ENCODE measurements at places on chromosomes 16 and 17.

DNA sequence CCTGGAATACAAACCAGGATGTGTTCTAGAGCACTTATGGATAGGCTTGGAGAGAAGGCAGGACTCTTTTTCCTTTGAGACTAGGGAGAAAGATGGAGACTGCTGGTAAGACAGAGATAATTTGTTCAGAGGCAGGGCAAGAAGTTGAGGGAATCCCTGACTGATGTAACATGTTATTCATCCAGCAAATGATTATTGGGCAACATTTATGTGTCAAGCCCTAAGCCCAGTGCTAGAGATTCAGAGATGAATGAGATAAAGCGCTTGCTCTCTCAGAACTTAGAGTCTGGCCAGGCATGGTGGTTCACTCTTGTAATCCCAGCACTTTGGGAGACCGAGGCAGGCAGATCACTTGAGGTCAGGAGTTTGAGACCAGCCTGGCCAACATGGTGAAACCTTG, 47.8 kb upstream of the NUFIP2 start:
- DNase-seq = no peak

DNA sequence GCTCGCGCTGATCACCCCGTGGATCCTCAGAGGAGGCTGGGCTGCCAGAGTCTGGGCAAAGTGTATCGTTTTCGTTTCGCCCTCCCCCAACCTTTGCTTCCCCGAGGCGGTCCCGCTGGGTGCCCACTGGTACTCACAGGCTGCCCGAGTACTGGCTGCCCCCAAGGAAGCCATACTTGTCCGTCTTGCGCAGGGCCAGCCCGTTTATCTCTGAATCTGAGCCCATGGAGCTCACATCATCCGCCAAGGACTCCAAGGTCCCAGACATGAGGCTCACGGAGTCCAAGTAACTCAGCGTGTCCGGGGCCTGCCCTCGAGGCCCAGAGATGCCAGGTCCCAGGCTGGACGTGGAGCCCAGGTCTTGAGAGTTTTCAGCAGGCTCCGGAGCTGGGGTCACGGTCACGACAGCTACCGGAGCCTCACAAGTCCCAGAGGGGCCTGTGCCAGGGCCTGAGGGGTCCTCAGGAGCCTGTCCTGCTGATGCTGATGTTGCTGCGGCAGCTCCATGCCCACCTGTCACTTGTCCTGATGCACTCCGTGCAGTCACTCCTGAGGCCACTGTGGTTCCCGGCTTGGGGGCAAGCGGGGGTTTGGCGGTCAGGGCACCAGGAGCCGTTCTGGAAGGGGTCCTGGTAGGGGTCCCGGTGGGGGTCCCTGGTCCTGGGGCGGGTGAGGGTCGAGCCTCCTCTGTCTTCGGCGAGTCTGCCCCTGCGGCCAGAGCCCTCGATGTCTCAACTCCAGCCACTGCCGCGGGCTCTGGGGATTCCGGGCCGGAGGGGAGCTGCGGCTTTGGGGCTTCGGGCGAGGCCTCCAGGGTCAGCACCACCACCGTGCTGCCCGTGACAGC, 980 bp downstream of the TBC1D10B start:
- no peak for DNase-seq

DNA sequence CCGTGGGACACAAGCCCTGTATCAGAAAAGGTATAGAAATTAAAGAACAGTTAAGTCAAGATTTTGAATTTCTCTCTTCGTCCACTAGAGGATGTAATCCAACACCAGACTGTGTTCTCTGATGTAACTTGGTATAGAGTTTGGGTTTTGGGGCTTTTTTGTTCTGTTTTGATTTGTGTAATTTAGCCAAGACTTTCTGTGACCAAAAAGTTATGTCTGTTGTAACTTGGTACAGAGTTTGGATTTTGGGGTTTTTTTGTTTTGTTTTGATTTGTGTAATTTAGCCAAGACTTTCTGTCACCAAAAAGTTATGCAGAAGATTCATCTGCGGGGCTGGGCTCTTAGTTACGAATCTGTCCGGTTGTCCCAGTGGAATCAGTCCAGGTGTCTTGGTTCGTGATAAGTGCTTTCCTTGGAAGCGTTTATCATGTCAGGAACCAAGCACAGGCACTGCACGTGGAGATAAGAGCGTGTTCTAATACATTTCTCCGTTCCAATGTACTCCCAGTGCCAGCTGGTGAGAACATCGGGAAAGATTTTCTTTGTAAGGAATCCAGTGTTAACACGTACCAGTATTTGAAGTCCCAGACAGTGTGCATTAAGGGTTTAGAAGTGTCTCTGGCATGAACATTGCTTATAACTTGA, 44.1 kb upstream of the SEC14L1 start:
- peak; percentile 27 for DNase-seq

GRCh38 chr16:23896832-23897821, 61.3 kb downstream of the PRKCB start:
- no peak for DNase-seq

DNA sequence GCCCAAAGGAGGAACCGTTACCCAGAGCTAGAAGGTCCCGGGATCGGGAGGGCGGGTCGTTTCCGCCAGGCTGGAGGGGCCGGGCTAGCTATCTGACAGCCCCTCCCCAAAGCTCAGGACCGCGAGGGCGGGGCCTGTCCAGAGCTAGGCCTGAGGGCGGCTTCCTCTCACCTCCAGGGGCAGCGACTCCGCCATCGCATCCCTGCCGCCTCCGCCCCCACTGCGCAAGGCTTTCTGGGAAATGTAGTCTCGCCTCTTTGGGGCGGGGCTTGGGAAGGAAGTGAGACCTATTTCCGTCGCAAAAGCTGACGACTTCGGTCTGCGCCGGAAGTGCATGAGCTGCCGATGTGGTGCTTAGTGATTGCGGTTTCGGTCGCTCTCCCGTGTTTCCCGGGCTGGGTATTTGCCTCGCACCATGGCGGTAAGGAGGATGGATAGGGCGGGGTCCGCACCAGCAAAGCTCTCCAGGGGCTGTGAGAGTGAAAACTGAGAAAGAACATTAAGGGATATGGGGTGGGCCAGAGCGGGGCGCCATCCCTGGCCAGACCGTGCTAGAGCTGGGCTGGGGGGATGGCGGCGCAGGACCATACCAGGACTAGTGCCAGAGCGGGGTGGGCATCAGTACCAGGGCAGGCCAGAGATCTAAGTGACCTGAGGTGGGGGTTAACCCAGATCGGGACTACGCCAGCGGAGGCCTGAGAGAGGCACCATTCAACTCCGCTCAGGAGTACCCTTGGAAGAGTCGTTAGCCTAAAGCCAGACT, at the start of gene TMEM208:
TMEM208 (plus strand) TSS at position 327 of the 763 bp plus-strand sequence; CDS start at position 416, 89 bp downstream.
- peak; percentile 98 for DNase-seq

GRCh38 chr16:76857402-76857801, 333.6 kb upstream of the MON1B start:
- no peak for DNase-seq

DNA sequence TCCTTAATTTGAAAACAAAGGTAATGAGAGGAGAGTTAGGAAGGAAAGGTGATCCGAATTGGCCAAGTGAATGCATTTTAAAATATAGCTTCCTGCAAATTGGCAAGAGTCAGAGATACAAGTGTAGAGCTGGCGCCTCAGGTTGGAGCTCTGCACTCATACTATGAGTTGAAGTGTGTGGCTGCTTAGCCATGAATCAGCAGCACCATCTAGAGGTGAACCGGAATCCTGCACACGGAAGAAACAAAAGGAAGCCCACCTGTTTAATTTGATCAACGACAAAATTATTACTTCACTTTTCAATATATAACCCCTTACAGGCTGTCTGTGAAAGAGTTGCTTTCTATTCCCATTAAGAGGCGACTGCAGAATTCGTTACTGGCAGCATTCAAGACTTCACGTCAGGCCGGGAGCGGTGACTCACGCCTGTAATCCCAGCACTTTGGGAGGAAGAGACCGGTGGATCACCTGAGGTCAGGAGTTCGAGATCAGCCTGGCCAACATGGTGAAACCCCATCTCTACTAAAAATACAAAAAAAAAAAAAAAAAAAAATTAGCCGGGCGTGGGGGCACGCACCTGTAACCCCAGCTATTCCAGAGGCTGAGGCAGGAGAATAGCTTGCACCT, 1253.7 kb upstream of the CDH8 start:
- DNase-seq = peak; percentile 33

- DNase-seq = peak; percentile 38
Observed at GRCh38 chr17:72122765-72123529, 2.1 kb downstream of the SOX9 start.

DNA sequence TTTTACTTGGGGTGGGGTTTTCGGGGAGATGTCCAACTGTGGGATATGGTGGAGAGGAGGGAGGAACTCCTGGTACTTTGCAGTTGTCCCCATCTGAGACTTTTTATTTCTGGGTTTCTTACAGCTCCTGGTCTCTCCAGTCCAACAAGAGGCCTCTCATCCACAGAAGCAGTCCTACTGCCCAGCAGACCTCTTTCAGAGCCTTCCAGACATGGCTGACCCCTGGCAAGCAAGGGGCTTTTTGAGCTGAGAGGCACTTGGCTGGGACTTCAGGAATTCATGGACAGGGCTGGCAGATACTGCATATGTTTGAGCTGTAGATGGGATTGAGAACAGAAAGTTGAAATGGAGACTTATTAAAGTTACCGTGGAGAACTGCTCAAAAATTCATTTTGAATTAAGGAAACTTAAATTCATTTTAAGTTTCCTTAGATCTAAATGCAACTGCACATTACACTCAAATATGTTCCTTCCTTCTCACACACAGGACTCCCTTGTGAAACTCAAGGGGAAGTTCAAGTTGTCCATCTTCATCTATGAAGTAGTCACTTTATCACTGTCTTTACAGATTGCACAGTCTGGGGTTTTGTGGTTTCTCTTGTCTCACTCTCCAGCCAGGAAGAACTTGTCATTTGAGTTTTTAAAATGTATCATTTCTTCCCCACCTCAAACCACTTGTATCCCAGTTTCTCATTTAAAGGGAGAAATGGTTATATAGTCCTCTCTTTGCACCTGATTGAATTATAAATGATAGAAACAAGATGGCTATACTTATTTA, 1.1 kb downstream of the LASP1NB start:
- no peak for DNase-seq

DNA sequence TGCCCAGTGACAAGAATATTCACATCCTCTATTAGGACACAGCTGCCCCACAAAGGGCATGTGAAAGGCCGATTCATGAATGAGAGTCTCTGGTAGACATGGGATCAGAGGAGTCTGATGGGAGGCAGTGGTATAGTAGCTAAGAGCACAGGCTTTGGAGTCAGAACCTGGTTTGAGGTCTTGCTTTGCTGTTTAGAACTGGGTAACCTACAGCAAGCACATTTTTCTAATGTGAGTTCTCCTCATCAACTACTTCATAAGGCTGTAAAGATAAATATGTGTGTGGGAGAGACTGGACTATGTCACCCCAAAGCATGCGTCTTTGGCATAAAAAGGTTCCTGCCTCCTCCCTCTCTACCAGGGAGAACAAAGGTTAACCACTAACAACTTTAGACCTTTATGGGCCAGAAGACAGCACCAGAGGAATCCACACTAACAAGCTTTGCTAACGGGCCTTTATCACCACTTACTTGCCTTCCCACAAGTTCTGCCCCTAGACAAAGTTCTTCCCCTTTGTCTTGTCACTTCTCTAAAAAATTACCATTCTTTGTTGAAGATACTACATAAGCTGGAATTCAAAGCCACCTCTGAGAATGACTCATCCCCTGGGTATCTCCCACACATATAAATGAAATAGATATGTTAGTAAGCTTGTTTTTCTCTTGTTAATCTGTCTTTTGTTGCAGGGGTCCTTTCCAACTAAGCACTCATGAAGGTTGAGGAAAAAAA, 21.1 kb downstream of the CDR2 start:
- peak; percentile 74 for DNase-seq

GRCh38 chr16:27040732-27041131, 26.0 kb upstream of the C16orf82 start:
- no peak for DNase-seq

- DNase-seq = no peak
Observed at GRCh38 chr17:59616253-59616920, 3.3 kb upstream of the CLTC start.

DNA sequence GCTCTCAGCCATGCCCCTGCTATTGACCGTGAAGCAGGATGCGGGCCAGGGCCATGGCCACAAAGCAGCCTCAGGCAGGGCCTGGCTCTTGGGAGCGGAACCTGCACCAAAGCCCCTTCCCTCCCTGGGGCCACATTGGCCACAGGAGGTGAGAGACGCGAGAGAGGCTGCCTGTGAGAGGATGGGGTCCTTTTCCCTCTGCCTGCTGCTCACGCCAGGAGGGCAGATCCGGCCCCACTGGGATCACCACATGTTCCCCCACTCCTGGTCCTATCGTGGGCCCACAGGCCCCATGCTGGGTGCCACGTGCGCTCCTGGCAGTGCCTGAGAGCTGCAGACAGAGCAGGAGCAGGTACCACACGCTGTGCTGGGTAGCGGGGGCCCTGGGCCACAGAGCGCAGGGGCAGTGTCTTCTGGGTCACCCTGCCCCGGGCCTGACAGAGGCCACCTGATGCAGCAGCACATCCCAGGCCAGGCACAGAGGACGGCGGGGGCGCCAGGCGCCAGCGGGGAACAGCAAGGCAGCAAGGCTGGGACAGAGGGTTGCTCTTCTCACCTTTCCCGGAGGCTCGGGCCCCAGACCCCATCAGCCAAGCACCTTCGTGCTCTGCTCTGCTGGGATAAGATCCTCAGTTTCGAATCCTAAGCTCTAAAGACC, 9.2 kb upstream of the NUDT16L1 start:
- no peak for DNase-seq

DNA sequence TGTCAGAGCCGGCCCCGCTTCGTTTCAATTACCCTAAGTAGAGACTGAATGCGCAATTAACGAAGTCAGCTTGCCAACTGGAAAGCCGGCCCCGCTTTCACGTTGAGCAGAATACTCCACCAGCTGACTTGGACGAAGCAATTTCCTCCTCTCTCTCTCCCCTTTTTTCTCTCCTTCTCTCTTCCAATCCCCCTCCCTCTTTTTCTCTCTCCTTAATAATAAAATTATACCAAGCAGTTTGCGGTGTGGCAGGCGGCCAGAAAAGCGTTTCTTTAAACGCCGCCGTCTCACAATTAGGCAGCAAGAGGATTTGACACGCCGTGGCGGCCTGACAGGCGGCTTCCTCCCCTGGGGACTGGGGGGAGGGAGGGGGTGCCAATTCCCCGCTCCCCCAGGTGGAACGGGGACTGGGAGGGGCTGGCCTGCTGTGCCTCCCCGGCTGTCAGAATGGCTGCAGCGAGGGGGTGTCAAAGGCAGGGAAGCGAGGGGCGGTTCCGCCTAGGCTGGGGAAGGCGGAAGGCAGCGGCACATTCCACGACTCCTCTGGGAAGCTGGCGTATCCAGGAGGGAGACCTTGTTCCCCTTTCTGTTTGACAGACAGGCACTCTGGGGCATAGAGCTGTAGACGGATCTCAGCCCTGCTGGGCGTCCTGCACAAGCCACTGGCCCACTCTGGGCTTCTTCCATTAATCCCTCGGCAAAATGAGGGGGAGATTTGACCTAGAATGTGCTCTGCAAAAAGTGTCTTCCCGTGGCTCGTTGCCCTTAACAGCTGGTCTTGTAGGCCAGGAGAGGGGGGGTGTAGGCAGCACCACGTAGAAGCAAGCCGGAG, 52.7 kb downstream of the SREBF1 start:
- no peak for DNase-seq

Measured in HT1080 (cell line).